BE2C (cell line): ENCODE measurements at places on chromosomes 6 and 20.

DNA sequence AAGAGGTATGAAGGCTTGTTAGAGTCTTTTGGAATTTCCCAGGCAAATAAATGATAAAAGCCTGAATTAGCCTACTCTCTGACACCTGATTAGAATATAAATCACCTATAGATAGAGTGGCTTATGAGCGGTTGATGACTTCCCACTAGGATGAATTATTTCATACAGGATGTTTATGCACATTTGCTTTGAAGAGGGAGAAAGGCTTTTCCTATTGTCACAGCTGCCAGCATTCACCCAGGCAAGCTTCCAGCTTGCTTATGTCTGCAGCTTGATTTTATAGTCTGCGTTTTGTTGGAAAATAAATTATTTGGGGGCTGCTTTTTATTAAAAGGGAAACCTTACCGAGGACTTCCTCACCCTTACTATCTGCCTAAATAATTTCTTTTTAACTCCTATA, 51.3 kb upstream of the EIF2S2 start:
- no peak for DNase-seq

- no peak for DNase-seq
Observed at GRCh38 chr6:156647991-156648390, 129.2 kb upstream of the ARID1B start.

- no peak for DNase-seq
Observed at GRCh38 chr6:96923871-96924493, 546 bp upstream of the KLHL32 start.

- no peak for DNase-seq
Observed at GRCh38 chr20:37505263-37506151, 15.5 kb upstream of the NNAT start.

DNA sequence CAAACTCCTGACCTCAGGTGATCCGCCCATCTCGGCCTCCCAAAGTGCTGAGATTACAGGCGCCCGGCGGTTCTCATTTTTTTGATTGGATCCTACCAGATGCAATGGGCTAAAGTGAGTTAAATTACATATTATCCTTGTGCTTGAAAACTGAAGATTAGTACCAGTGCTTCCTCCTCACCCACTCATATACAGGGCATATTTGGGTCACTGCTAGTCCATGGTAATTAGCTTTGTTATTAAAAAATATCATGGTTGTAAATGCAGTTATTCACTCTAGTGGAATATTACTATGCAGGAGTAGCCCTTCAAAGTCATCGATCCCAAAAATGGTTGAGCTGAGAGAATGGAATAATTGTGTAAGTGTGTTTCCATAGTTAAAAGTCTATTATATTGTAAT, 26.5 kb downstream of the ZNF292 start:
- DNase-seq = no peak

DNA sequence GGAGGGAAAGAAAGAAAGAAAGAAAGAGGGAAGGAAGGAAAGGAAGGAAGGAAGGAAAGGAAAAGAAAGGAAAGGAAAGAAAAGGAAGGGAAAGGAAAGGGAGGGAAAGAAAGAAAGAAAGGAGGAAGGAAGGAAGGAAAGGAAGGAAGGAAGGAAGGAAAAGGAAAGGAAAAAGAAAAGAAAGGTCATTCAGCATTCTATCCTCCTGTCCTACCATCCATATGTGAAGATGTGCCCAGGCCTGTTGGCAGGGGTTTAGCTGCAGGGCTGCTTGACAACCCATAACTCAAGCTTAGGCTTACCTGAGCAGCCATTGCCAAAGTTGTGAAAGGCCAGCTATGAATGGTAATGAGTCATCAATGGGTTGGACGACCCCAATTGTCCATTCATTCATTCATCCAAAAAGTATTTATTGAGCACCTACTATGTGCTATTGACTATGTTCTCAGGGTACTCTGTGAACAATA, 49.9 kb upstream of the OCSTAMP start:
- DNase-seq = no peak

DNA sequence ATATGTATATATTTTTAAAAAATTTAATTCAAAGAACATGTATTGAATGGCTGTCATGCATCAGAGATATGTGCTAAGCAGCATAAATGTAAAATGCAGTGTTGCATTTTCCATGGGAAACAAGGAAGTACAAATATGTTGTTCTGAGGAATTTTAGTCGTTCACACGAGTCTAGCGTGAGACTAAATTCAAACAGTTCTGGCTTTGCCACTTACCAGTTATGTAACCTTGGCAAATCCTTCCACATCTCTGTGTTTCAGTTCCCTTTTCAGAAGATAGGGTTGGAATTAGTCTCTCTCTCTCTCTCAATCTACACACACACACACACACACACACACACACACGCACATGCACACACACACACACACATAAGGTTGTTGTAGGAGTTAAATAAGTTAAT, 305.4 kb downstream of the UTRN start:
- DNase-seq = no peak
